ENCODE measurements at places on chromosomes 2 and 18.
A peak's percentile ranks its signal among the peaks of the same experiment; 100 is the strongest.

GRCh38 chr18:57804557-57804956 is 1.4 kb upstream of the ATP8B1 start:
- DNase-seq: no peak

- DNase-seq: no peak
Observed at GRCh38 chr18:66167829-66168684, 417.2 kb downstream of the CDH7 start.

GRCh38 chr18:581096-581495 is 916 bp downstream of the CETN1 start:
- no peak for DNase-seq

GRCh38 chr2:241168366-241168765 is 18.1 kb downstream of the PPP1R7 start:
- DNase-seq: no peak

DNA sequence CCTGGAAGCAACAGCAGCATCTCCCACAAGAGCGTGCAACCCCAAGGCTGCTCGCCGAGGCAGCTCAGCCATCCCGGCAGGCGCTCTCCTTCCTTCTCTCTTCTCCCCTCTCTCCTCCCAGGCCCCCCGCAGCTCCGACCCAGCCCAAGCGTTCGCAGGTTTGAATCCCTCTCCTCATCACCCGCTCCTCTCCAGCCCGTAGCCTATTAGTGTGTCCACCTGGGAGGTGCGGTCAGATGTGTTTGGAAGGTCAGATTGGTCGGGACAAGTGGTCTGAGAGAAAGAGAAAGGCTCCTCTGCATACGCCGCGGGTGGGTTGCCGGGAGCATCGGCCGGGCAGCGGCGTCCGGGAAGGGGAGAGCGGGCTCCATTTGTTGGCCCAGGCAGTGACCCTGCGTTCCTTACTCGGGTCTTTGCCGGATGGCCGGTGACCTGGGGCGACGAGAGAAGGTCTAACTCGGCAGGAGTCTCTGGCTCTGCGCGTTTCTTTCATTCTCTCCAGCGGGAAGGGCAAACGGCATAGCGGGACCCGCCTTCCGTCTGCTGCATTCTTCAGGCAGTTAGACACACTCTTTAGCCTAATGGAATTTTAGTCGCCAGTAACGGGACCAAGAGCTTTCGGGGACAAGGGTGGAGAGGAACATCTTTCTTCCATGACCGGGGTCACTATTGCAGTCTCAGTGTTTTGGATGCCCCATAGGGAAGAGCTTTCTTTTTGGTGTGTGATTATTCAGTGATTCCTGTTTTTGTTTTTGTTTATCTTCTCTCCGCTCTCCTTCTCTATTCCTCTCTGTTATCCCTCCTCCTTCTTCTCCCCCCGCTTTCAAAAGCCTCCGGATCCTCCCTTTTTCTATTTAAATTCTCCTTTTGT is 1.1 kb upstream of the TMEFF2 start:
- DNase-seq: peak; percentile 35

- peak; percentile 60 for DNase-seq
Observed at GRCh38 chr18:42028247-42028832, 73.3 kb downstream of the PIK3C3 start.

DNA sequence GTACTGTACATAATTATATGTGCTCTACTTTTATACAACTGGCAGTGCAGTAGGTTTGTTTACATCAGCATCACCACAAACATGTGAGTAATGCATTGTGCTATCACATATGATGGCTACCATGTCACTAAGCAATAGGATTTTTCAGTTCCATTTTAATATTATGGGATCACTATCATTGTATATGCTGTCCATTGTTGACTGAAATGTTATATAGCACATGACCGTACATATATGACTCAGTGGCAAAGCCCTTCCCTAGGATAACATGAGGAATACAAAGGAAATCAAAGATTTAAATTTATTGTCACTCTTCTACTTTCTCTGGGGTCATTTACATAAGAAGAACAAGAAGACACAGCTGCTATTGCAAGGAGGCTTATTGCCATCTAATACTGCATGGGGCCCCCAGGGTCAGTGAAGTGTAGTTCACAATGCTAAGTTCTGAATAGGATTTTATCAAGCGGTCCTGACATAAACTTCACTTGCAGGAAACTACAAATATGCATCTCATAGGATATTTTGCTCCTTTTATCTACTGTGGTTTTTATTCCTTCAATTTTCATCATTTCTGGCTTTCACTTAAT is 21.8 kb downstream of the PDE1A start:
- no peak for DNase-seq

- no peak for DNase-seq
Observed at GRCh38 chr18:77857678-77858655, 608.3 kb downstream of the GALR1 start.

- no peak for DNase-seq
Observed at GRCh38 chr2:36653967-36654694, 42.4 kb upstream of the VIT start.

- DNase-seq: no peak
Observed at GRCh38 chr2:121884078-121884477, 128.6 kb downstream of the TSN start.

GRCh38 chr2:79935771-79936657 is 368.5 kb downstream of the LRRTM1 start:
- peak; percentile 68 for DNase-seq

DNA sequence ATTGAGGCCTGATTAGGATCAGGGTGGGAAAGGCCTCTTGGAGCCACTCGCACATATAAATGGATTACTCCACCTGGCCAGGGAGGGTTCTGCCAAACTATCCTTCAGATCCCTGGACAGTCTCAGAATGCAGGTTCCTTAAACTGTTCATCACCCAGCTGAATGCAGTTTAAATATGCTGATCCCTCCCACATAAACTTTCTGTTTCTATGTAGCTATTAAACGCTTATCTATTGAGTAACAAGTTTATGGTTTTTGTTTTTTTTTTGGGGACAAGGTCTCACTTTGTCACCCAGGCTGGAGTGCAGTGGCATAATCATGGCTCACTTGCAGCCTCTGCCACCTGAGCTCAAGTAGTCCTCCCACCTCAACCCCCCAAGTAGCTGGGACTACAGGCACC is 1.9 kb downstream of the CAD start:
- no peak for DNase-seq

DNA sequence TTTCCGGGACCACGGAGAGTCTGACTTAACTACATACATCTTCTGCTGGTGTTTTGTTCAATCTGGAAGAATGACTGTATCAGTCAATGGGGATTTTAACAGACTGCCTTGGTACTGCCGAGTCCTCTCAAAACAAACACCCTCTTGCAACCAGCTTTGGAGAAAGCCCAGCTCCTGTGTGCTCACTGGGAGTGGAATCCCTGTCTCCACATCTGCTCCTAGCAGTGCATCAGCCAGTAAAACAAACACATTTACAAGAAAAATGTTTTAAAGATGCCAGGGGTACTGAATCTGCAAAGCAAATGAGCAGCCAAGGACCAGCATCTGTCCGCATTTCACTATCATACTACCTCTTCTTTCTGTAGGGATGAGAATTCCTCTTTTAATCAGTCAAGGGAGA is 23.1 kb downstream of the ICOS start:
- DNase-seq: no peak

- no peak for DNase-seq
Observed at GRCh38 chr18:24958001-24958400, 394.0 kb downstream of the ZNF521 start.

DNA sequence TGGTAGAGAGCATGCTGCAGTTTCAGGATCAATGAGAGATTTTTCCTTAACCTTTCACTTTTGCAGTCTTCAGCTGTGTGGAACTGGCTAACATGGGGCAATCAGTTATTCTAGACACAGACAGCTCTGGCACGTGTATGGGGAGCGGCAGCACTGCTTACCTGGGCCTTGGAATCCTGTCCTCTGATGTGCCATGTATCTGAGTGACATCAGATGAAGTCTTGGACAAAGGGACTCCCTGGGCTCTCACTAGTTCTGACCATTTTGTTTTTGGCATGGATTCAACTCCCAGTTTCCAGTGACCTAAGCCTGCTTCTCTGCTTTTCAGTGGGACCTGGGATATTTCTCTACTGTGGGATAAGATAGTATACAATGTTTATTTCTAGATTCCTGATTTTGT is 54.3 kb downstream of the RNF144A start:
- no peak for DNase-seq

- DNase-seq: no peak
Observed at GRCh38 chr2:42713920-42714319, 50.0 kb downstream of the OXER1 start.

DNA sequence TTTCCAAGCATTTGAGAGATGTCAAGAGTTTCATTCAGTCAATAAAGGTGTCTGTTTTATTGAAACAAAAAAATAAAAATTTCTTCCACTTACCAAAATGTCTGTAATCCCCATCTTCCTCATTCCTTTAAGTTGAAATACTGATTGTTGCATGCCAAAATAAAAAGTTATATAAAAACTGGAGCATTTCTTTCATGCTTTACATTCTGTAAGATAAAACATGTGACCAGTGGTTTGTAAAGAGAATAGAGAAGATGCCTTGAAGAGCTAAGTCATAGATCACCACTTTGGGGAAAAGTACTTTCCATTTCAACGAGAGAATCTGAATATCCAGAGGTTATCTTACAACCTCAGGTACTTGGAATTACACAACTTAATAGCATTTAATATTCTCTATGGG is 35.9 kb upstream of the MYO1B start:
- DNase-seq: peak; percentile 39

- no peak for DNase-seq
Observed at GRCh38 chr2:119426396-119426675, 5.3 kb upstream of the TMEM37 start.

- DNase-seq: no peak
Observed at GRCh38 chr18:26370037-26370436, 143.8 kb downstream of the TAF4B start.

- DNase-seq: peak; percentile 43
Observed at GRCh38 chr2:137091704-137092103, 326.4 kb downstream of the THSD7B start.

- DNase-seq: no peak
Observed at GRCh38 chr2:36611316-36611990, 13.5 kb upstream of the FEZ2 start.

DNA sequence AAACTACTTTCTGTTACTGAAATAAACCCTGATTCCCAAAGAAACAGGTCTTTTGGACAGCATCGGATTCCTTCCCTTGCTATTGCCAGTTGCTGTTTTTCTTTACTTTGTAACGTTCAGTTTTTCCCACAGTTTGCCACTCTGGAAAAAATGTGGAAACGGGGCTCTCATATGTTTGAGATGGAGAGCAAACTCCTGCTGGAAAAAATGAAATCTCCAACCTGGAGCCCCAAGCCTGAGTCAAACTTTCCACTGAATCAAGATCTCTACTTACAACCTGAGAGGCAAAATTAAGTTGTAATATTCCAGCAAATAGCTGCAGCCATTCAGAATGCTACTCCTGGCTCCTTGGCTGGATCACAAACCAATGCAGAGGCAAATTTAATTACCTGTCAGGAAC is 270.7 kb downstream of the SRBD1 start:
- no peak for DNase-seq

GRCh38 chr18:49652881-49653724 is 91.2 kb downstream of the LIPG start:
- DNase-seq: no peak

DNA sequence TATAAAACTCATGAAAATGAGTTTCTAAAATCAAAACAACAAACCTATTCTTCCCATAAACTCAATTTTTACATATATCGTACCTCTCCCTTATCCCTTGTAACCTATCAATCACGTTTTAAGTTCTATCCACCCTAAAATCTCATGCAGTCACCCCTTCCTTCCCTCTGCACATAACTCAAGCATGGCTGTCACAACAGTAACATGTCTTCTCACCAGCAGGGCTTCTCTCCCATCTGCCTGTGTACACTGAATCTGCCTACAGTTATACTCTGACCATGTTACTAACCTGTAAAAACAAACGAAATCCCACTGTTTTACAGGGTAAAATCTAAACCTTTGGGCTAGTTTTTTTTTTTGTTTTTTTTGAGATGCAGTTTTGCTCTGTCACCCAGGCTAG is 68.2 kb downstream of the MAP4K3 start:
- no peak for DNase-seq

DNA sequence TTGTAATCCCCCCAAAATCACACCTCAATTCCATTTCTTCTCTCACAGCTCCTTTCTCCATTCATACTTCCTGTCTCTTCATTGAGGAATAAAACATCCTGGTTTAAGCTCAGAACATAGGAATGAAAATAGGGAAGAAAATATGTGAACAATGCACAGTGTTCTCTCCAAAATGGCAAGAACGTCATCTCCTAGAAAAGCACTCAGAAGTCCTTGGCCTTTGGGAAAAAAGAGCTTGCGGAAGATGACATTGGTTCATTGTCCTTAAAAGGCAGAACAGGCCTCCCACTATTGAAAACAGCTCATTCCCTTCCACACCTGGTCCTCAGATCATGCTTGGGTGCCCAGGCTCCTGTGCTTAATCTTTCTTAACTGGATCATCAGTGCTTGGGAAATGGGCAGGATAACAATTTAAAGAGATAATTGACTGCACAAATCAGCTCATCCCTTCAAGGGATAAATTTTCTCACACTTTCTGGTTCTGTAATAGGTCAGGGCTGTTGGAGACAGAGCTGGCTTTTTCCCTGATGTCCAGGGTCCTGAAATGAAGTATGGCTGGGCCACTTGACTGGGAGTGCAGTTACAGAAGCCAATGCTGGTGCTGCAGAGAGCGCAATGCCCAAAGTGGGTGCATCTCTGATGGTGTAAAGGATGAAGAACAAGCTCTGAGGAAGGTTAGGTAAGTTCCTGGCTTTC is 69.2 kb downstream of the MARCHF4 start:
- DNase-seq: peak; percentile 86

- peak; percentile 45 for DNase-seq
Observed at GRCh38 chr2:174344716-174345461, 10.1 kb downstream of the SP9 start.

GRCh38 chr2:144099780-144100377 is 420.0 kb downstream of the ZEB2 start:
- peak; percentile 90 for DNase-seq

- no peak for DNase-seq
Observed at GRCh38 chr2:126448611-126449010, 207.3 kb upstream of the GYPC start.

- DNase-seq: no peak
Observed at GRCh38 chr2:126856403-126856802, 42.3 kb upstream of the TEX51 start.

DNA sequence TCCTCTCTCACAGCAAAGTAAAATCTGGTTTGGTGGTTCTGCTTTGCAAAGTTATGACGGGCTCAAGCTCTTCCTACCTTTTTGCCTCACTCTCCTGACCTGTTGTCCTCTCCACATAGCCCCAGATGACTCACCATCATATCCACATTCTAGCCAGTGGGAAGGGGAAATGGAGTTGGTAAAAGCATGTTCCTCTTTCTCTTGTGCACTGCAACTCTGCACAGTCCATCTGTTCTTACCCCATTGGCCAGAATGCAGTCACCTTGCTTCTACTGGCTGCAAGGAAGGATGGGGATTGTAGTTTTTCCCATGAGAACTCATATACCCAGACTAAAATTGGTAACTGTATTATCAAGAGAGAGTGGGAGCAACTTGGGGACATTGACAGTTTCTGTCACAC is 50.4 kb upstream of the SMIM21 start:
- DNase-seq: no peak

GRCh38 chr18:31209041-31209440 is 46.4 kb upstream of the DSC1 start:
- no peak for DNase-seq

- peak; percentile 82 for DNase-seq
Observed at GRCh38 chr2:147082850-147083522, 761.8 kb upstream of the ACVR2A start.
